ENCODE measurements at places on chromosomes 5 and 9. TPM values are rescaled to one million over a fixed set of nuclear protein-coding genes. Genes with fewer than 3 reads are reported as not detected.

- no peak overlapping the region for H3K4me3 ChIP-seq
- H3K36me3 ChIP-seq: no peaks in the 10 kb centered on the region
- no peaks in the 10 kb centered on the region for H3K4me1 ChIP-seq
- peak overlapping the region; percentile 12 for H3K27ac ChIP-seq
- DNase-seq: no peak
Observed at GRCh38 chr5:149464796-149465489, 85.9 kb upstream of the IL17B start.

GRCh38 chr5:117812861-117813260 lies 1175.5 kb downstream of the DTWD2 start:
- no peaks in the 10 kb centered on the region for H3K4me1 ChIP-seq
- H3K27me3 ChIP-seq: no peaks in the 10 kb centered on the region
- no peak overlapping the region for H3K4me3 ChIP-seq

DNA sequence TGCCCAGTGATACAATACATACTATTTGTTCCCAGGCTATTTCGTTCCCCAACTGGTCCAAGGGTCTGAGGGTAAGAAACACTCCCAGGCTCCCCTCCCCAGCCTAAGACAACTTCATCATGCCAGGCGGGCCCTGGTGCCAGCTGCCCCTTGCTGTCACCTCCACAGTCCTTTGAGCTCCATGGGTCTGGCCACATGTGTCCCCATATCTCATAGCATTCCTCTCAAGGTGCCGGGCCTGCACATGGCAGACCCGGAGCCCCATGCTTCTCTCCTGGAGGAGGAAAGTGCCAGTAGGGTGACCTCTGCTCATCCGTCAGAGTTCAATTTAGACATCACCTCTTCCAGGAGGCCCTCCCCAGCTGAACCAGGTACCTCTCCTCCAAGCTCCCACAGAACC lies 120.5 kb downstream of the C5orf15 start:
- no peaks in the 10 kb centered on the region for H3K27me3 ChIP-seq
- no peaks in the 10 kb centered on the region for H3K36me3 ChIP-seq
- peaks cover 3% of the 10 kb centered on the region for H3K4me1 ChIP-seq
- H3K4me3 ChIP-seq: no peak overlapping the region
- no peak overlapping the region for H3K27ac ChIP-seq

The EPB41L4A gene
- 25.9 TPM for total RNA-seq

The TLN1 gene
- total RNA-seq: 163 TPM

Measured in breast epithelium (tissue), 4 donors.